Fibroblast of skin of back (primary cell): ENCODE measurements at places on chromosomes 1 and 21.

DNA sequence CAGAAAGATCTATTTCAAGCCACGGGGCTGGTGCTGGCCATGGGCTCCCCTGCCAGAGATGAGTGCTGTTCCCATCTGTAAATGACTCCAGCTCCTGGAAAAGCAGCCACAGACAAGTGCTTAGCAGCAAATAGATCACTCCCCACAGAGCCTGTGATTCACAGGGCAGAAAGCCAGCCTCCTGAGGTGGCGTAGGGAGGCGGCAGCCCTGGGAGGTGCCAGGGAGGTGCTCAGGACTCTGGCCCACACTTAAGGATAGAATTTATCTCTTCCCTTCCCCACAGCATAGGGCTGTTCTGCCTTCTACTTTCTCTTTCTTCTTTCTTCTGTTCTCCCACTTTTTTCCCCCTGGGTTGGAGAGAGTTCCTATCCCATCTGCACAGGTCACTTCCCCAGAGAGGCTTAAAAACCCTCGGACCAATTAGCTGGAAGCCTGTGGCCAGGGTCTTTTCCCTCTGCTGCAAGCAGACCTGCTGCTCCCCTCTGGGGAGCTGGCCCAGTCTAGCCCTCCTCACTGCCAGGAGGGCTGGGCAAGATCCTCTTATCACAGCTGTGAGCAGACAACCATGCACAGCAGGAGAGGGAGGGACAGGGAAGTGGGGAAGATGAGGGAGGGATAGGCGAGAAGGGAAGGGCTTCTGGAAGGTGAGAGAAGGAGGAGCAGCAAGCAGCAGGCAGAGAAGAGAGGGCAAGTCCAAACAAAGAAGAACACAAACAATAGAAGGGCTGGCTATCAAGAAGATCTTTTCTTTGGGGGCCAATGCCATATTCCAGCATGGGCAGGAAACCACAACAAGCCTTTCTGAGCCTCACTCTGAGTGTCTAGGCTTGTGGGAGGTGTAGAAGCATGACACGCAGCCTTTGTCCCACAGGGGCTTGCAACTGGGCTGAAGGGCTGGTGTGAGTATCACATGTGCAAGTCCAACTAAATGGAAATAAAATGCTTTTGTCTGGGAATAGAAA is 41.0 kb downstream of the KCND3 start:
- DNase-seq = peak; percentile 69

DNA sequence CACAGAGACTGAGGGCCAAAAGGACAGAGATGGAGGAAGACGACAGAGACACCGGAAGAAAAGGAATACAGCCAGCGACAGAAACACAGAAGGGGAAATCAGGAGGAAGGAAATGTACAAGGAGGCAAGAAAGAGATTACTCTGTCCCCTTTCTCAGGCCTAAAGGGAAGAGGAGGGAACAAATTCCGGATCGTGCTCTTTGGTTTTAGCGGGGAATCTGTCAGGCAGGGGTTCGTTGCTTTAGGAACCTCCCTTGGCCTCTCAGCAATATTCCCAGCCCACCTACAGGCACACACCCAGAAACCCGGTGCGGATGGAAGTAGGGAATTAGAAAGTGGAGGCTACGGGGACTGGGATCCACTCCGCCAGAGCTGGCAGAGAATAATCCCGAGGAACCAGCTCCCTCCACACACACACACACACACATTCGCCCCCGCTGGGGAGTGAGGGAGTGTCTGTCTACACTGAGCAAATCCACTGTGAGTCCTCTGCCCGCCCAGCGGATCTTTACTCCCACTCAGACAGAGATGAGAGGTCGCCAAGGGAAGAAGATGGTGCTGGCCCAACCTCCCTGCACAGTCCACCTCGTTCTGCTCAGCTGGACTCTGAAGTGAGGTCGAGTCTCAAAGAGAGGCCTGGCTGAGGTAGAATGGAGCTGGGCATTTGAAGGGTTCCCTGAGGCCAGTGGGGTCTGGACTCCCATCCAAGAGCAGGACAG is 5.7 kb downstream of the TAL1 start:
- no peak for DNase-seq

DNA sequence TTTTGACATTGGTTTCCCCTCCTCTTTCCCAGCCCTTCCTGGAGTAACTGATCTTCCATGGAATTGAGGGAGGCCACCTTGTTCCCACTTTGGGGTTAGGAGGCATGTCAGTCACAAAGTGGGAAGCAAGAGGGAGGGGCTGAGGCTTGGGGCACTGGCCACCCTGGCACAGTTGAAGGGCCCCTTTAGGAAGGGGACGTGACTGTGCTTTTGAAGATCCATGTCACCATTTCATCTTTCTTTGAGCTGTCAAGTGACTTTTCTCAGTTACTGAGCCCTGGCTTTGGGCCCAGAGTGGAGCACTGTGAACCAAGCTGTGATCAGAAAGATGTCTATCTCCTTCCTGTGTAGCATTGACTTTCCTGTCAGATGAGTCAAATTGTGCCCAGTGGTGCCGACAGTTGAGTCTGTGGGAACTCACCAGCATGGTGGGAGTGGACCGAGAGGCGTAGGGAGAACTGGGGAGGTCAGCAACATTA is 38.5 kb upstream of the TDRD10 start:
- DNase-seq = peak; percentile 36

GRCh38 chr1:230588323-230588746 is 53.9 kb upstream of the COG2 start:
- no peak for DNase-seq

DNA sequence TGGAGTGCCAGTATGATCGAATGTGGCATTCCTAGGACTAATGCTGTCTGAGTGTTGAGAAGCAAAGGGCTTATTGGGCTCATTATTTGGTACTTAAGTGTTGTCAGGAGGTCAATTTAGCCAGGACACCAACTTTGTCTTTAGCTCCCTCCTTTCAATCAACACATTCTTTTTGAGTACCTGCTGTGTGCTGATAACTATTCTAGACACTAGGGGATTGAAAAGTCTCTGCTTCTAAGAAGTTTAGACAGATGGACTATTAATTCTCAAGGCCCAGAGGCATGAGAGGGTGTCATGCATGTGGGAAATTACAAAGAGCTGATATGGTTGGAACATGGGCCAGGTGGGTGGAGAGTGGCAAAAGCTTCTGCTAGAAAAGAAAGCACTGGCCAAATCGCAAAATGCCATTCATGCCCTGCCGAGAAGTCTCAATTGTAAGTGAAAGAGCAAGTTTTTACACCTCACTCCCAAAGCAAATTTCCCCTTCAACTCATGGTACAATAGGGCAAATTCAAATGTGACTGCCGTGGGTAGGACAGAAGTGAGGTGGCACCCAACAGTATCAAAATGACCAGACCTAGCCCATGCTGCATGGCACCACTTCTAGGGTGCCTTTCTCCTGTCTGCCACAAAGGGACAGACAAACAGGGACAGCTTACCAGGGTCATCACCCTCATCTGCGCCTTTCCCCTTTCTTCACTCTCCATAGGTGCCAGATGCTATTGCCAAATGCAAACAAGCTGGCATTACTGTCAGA is 53.6 kb upstream of the LAX1 start:
- DNase-seq = no peak

DNA sequence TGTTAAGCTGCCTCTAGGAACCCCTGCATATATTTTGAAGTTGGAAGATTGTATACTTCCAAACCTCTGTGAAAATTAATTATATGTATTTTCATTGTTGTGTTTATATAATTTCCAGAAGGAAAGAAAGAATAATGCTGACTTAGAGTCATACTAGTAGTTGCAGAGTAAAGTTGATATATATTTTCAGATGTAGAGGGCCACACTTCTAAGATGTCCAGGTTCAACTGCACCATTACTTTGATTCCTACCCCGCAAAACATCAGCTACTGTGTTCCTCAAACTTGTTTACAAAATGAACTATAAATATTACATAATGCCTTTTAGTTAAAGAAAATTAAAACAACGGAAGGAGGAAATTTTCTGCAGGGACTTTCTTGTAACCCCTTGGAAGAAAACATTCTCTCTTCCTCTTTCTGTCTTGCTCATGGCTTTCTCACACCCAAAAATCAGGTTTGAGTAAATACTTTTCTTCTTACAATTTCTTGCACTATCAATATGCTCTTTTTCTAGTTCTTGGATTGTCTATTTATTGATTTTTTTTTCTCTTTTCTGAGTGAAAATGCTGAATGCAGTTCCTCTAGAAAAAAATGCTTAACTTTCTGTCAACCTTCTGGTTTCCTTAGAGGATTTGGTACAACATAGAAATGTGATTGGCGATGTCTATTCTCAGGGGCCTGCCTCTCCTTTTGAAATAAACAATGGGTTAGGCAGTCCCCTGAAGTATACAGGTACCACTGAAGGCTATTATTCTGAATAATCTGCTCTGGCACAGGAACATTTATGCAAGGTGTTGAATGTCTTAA is 867.8 kb downstream of the TTLL7 start:
- DNase-seq = no peak

- DNase-seq = no peak
Observed at GRCh38 chr1:51442198-51442597, 76.9 kb downstream of the EPS15 start.

GRCh38 chr1:24207709-24208108 is 20.6 kb upstream of the IFNLR1 start:
- DNase-seq = no peak

- DNase-seq = no peak
Observed at GRCh38 chr1:59522925-59523505, 226.1 kb downstream of the FGGY start.

DNA sequence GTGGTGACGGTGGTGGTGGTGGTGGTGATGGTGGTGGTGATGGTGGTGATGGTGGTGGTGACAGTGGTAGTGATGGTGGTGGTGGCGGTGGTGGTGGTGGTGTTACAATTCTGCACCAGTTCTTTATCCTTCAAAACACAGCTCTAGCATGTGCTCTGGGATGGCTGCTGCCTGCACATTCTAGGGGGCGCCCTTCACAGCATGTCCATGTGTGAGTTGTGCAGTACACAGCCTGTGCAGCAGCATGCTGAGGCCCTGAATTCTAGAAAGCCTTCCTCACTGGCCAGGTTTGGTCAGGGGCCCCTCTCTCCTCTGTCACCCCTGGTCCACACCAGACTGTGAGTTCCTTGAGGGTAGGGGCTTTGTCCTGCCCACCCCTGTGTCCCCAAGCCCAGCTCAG is 67.7 kb downstream of the MATN1 start:
- no peak for DNase-seq

DNA sequence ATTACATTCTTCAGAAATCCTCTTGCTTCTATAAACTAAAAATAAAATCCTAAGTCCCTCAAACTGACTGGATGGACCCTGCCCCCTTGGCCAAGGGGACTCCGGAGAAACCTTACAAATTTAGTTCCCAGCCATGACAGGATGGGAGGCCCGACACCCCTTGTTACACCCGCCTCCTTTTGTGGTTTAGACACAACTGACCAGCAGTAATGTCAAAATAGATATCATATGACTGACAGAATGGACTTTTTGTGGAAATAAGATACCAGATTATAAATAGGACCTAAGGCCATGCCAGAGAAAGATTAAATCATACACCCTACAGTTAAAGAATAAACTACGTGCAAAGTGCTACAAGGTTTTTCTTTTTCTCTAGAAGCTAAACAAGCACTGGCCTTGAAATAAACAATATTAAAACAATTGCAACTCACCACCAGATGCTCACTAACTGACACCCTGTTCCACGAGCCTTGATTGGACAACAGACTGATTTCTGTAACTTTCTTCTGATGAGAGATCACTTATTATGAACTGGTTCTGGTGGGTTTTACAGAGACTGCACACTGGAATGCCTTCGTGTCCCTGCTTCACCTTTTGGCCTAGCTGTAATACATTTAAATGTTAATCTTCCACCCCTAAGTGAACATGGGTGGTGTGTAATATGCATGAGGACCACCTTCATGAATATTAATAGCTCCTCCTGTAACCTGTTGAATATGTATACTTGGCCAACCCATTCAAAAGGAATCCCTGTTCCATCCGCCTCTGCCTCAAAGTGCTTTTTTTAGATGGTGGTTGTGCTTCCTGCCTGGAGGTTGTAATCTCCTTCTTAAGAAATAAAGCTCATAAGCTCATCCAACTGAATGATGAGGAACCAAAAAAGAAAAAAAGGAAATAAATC is 99.6 kb downstream of the ODF2L start:
- no peak for DNase-seq

DNA sequence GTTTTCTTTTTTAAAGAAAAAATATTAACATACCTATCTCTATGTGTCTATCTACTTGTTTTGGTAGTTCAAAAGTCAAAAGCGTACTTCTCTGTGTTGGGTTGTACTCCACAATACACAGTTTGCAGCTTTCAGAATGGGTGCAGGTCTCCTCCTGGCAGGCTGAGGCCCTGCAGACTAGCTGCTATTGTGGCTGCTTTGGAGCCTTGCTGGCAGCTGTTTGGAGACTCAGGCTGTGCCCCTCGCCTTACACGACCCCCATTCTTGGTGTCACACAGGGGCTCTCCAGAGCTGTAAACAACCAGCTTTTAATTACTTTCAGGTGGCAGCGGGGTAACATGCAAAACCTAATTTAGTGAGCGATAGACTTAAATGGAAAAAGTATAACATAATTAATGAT is 160.4 kb downstream of the DSCAM start:
- no peak for DNase-seq

GRCh38 chr1:192805832-192806323 is 3.0 kb upstream of the RGS2 start:
- peak; percentile 79 for DNase-seq

DNA sequence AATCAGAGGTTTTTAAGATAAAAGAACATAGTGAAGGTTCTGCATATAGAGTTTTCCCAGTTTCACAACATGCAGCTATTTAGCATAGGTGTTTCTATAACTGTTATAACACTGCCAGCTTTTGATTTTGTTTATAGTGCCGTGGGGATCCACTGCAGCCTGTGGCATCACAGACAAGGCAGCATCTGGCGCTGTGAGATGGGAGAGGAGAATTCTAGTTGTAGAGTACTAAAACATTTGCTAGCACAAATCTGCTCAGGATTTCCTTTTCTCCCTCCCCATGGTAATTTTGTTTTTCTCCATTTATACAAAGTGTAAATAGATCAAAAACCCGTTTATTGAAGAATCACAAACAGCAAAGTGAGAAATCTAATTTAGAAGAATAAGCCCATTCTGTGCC is 482.8 kb upstream of the NCAM2 start:
- DNase-seq = no peak

DNA sequence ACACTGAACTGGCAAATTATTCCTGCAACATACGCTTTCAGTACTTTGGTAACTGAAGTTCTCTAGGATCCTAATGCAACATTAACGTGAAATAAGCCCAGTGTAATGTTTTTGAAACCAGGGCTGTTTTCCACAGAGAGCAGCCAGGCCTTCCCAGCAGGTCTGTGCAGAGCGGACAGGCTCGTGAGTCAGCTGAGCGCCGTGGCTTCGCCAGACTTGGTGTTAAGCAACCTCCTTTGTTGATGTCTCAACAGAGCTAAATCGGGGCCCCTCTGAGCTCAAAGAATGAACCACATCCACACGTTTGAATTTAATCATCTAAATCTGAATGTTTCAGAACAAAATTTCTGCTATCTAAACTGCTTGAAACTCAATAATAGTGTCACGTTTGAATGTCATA is 181.8 kb upstream of the FMN2 start:
- peak; percentile 52 for DNase-seq
